ENCODE measurements at places on chromosomes 1 and 21. TPM values are rescaled to one million over a fixed set of nuclear protein-coding genes. Genes with fewer than 3 reads are reported as not detected.

KRTAP7-1 gene
- polyA plus RNA-seq = not detected

RHEX gene
- polyA plus RNA-seq = 0.37 TPM

TRAPPC3 gene
- polyA plus RNA-seq = 38.2 TPM

KRTAP12-2 gene
- polyA plus RNA-seq = not detected

KIF17 gene
- 0.48 TPM for polyA plus RNA-seq

SLC25A44 gene
- polyA plus RNA-seq = 4.4 TPM

OR14K1 gene
- not detected for polyA plus RNA-seq

CFAP141 gene
- not detected for polyA plus RNA-seq

OXCT2 gene
- polyA plus RNA-seq = 0.25 TPM

C1QTNF12 gene
- 1.6 TPM for polyA plus RNA-seq

SERTAD4 gene
- polyA plus RNA-seq = 4.2 TPM

NCDN gene
- 4.6 TPM for polyA plus RNA-seq

RORC gene
- polyA plus RNA-seq = 3.4 TPM

SLC44A5 gene
- 3.1 TPM for polyA plus RNA-seq

CAPN8 gene
- polyA plus RNA-seq = 1.5 TPM

KLHDC7A gene
- 0.29 TPM for polyA plus RNA-seq

EDARADD gene
- 2.0 TPM for polyA plus RNA-seq

CR1L gene
- not detected for polyA plus RNA-seq

SMCP gene
- polyA plus RNA-seq = not detected

NBPF4 gene
- polyA plus RNA-seq = not detected

PDC gene
- not detected for polyA plus RNA-seq

AMY1C gene
- polyA plus RNA-seq = not detected

C1orf21 gene
- polyA plus RNA-seq = 26.8 TPM

TFF3 gene
- 2.3 TPM for polyA plus RNA-seq

PCBP3 gene
- polyA plus RNA-seq = 0.67 TPM

S100A7A gene
- 0.02 TPM for polyA plus RNA-seq

UBL4B gene
- not detected for polyA plus RNA-seq

GPR161 gene
- polyA plus RNA-seq = 3.4 TPM

DISC1 gene
- 0.41 TPM for polyA plus RNA-seq

MGST3 gene
- polyA plus RNA-seq = 100 TPM

SORT1 gene
- 34.9 TPM for polyA plus RNA-seq

INTS11 gene
- polyA plus RNA-seq = 74.1 TPM

ZNF593OS gene
- polyA plus RNA-seq = 0.22 TPM

FAM110D gene
- 0.94 TPM for polyA plus RNA-seq

ADAMTS4 gene
- polyA plus RNA-seq = 1.1 TPM

CFHR5 gene
- polyA plus RNA-seq = not detected

SLAMF9 gene
- 0.05 TPM for polyA plus RNA-seq

IGSF21 gene
- 0.13 TPM for polyA plus RNA-seq

ARHGAP30 gene
- 7.9 TPM for polyA plus RNA-seq

ANGPTL3 gene
- not detected for polyA plus RNA-seq

IL22RA1 gene
- 10.3 TPM for polyA plus RNA-seq

WNT4 gene
- 15.6 TPM for polyA plus RNA-seq

AMPD1 gene
- 0.11 TPM for polyA plus RNA-seq

DPT gene
- 4.8 TPM for polyA plus RNA-seq

All from esophagus (tissue), 2 donors.